ENCODE measurements at places on chromosomes 6 and 20.

- DNase-seq, result peak; percentile 82
These were observed 77.8 kb upstream of the TGM3 start for GRCh38 chr20:2217857-2218539.

DNA sequence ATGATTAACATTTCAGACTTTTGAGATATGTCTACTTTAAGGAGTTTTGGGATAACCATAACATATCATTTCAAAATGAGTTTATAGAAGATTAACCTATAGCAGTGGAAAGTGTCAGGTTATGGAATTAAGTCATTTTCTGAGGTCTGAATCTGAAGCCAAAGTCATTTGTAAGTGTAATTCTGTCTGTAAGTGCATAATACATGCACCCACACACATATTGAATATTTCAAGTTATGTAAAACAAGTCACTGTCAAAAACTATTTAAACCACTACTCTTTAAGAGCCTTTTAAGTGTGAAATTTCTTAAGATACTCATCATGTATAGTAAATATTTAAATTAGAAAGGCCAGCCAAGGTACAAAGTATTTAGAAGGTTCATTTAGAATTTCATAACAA is 115.8 kb upstream of the HMGCLL1 start:
- DNase-seq, result no peak

DNA sequence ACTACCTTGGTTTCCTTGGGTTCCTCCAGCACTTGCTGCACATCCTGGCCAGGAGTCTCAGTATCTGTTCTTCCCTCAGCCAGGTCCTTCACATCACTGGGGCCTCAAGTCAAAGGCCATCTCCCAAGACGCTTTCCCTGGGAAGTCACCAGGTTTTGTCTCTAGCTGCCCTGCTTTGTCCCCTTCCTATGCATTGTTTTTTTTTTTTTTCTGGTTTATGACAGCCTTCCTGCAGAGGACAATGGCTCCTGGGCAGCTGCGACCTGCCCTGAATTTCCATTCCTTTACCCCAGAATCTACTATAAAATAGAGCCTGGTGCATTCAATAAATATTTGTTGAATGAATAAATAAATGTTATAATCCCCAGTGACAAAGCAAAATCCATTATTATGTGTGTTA is 687.3 kb downstream of the QKI start:
- no peak for DNase-seq

GRCh38 chr20:21395666-21396598 is 1.4 kb downstream of the NKX2-4 start:
- DNase-seq, result no peak

- DNase-seq, result no peak
These were observed 46.9 kb upstream of the TRIM26 start for GRCh38 chr6:30260036-30260504.

DNA sequence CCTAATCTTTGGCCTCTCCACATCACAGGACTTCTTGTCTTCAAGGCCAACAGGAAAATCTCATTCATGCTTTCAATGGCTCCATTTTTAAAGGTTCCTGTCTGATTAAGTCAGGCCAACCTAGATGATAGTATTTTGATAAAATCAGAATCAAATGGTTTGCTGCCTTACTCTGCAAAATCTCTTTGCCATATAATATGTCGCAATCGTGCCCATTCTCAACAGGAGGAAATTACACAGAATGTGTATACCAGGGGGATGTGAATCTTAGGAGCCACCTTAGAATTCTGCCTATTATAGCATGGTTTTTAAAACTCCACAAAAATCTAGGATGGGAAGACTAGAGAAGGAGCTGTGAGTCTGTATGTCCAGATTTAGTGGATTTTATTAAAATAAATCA is 612.9 kb upstream of the MAN1A1 start:
- no peak for DNase-seq
